ENCODE measurements at places on chromosomes 7 and 10. TPM values are rescaled to one million over a fixed set of nuclear protein-coding genes. Genes with fewer than 3 reads are reported as not detected.

PRSS37 gene
- not detected for total RNA-seq

LGI1 gene
- not detected for total RNA-seq

UCMA gene
- total RNA-seq: not detected

LMOD2 gene
- total RNA-seq: not detected

SPDYE11 gene
- not detected for total RNA-seq

SLC16A12 gene
- under 0.01 TPM for total RNA-seq
